IMR-90 (cell line): ENCODE measurements at places on chromosomes 7 and 10. TPM values are rescaled to one million over a fixed set of nuclear protein-coding genes. Genes with fewer than 3 reads are reported as not detected.

COPS6 gene
- 303 and 325 TPM in 2 replicates for polyA plus RNA-seq

IKZF1 gene
- not detected in 2 replicates for polyA plus RNA-seq

EPHA1 gene
- 0.10 TPM in 1 of 2 replicates, not detected in the other for polyA plus RNA-seq

TMEM248 gene
- 175 and 195 TPM in 2 replicates for polyA plus RNA-seq

PRKCQ gene
- 0.03 TPM in 2 replicates for polyA plus RNA-seq

VAX1 gene
- not detected in 2 replicates for polyA plus RNA-seq

GNG11 gene
- polyA plus RNA-seq: 10.1 and 10.5 TPM in 2 replicates

MACROH2A2 gene
- 14.5 and 16.1 TPM in 2 replicates for polyA plus RNA-seq

WDR91 gene
- 10.3 and 10.6 TPM in 2 replicates for polyA plus RNA-seq

SLC18A3 gene
- not detected in 2 replicates for polyA plus RNA-seq

UNCX gene
- not detected in 2 replicates for polyA plus RNA-seq
